ENCODE measurements at places on chromosomes 11 and 22.

GRCh38 chr11:841981-842369 is 354 bp downstream of the POLR2L start:
- no peak for DNase-seq

GRCh38 chr11:110077346-110077745 is 15.8 kb upstream of the ZC3H12C start:
- DNase-seq, result no peak

DNA sequence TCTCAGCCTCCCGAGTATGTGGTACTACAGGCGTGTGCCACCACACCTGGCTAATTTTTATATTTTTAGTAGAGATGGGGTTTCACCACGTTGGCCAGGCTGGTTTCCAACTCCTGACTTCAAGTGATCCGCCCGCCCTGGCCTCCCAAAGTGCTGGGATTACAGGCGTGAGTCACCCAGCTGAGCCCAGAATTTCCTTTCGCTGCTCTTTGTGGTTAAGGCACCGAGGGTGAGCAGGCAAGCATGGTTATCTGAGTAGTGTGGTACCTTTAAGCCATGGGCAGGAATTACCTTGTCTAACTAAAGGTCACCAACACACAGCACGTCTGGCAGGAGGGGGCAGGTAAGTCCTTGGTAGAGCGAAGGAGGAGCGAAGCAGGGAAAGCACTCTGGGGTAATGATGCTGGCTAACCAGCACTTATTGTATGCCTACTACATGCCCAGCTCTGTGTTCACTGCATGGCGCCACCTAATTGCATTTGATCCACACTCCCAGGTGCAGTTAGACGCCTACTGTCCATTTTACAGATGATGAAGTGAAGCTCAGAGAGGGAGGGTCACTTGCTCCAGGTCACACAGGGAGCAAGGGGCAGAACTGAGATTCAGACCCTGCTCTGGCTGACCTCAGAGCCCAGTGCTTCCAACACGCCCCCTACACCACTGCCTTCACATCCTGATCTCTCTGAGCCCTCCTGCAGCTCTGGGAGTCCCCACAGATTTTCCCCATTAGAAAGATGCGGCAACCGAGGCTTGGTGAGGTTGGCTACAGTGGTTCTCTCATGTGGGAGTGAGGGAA is 45.7 kb downstream of the TRIOBP start:
- peak; percentile 82 for DNase-seq

GRCh38 chr11:115613986-115614632 is 109.9 kb upstream of the CADM1 start:
- DNase-seq, result peak; percentile 16

- peak; percentile 64 for DNase-seq
Observed at GRCh38 chr11:124753205-124753604, 1.1 kb upstream of the VSIG2 start.

- peak; percentile 18 for DNase-seq
Observed at GRCh38 chr11:31509051-31509428, 382 bp downstream of the IMMP1L start.

GRCh38 chr22:20414450-20414849 is 20.5 kb downstream of the ZNF74 start:
- DNase-seq, result no peak

GRCh38 chr22:36334821-36335603 is 52.8 kb downstream of the MYH9 start:
- DNase-seq, result peak; percentile 44

GRCh38 chr11:117298195-117298594 is 7.0 kb downstream of the BACE1-AS start:
- no peak for DNase-seq

- DNase-seq, result no peak
Observed at GRCh38 chr22:20779818-20780158, 5.9 kb downstream of the SERPIND1 start.

GRCh38 chr11:70618431-70619101 is 220.2 kb downstream of the CTTN start:
- no peak for DNase-seq

- no peak for DNase-seq
Observed at GRCh38 chr11:304061-304506, 3.5 kb upstream of the IFITM2 start.

DNA sequence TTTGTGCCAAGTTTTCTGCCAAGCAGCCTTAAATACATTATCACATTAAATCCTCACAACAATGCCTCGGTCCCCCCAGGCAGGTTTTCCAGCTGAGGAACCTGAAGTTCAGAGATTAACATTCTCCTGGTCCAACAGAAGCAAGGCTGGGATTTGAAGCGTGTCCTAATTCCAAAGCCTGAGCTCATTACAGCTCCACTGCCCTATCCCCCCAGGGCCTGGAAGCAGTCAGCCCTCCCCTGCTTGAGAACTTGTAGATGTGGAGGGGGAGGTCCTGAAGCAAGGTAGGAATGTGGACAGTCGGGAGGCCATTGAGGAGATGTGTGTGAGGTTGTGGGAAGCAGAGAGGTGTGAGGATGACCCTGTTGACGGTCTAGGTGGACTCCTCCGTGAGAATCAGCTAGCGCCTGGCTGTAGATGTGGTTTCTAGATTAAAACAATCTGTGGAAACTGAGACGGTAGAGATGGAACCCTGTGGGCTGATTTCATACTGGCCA is 8.1 kb downstream of the GRAMD1B start:
- no peak for DNase-seq

DNA sequence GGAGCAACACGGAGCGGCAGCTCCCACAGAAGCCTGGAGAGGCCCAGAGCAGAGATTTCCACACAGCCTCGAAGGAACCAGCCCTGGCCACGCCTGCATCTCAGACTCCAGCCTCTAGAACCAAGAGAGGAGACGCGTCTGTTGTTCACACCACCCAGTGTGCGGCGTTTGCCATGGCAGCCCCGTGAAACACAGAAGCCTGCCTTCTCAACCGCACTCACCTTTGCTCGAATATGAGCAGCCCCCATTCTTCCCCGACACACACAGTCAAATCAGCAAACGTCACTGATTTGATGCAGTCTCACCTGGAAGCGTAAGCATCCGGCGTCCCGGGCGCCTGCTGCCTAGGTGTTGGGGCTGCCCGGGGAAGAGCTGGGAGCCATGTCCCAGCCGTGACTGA is 14.2 kb upstream of the TALDO1 start:
- no peak for DNase-seq

Data from suppressor macrophage treated with lipopolysaccharide for 1 hour (primary cell).